ENCODE measurements at places on chromosomes 4 and X.

- DNase-seq, result no peak
Measured at GRCh38 chr4:159787901-159788300, 685.0 kb downstream of the RAPGEF2 start.

GRCh38 chrX:42732506-42732905 lies 45.5 kb downstream of the PPP1R2C start:
- DNase-seq, result no peak

- DNase-seq, result peak; percentile 38
Measured at GRCh38 chr4:73257234-73257633, 1.4 kb downstream of the ANKRD17 start.

- peak; percentile 67 for DNase-seq
Measured at GRCh38 chr4:23333946-23334878, 555.6 kb downstream of the PPARGC1A start.

- DNase-seq, result peak; percentile 66
Measured at GRCh38 chr4:61200187-61200915, at the start of gene ADGRL3. Gene ADGRL3, plus strand, starts transcription at chr4:61200326.

- DNase-seq, result no peak
Measured at GRCh38 chrX:149145845-149146285, 359.2 kb downstream of the IDS start.

- DNase-seq, result no peak
Measured at GRCh38 chr4:182620111-182620980, 296.8 kb downstream of the DCTD start.

DNA sequence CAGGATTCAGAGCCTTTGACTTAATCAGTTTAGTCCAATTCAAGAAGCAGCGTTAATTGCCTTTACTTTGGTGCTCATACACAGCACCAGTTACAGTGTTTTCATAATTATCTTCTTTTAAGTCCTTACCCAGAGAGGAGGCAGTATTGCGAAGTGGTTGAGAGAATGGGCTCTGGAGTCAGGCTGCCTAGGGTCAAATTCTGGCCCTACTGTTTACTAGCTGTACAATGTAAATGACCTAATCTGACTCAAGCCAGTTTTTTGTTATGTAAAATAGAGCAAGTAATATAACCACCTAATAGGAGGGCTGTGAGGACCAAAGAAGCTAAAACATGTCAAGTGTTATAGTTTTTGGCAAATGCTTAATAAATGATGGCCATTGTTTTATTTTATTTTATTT lies 27.6 kb downstream of the WDR44 start:
- DNase-seq, result peak; percentile 58

GRCh38 chrX:153426204-153426603 lies 14.9 kb downstream of the ZFP92 start:
- DNase-seq, result no peak

DNA sequence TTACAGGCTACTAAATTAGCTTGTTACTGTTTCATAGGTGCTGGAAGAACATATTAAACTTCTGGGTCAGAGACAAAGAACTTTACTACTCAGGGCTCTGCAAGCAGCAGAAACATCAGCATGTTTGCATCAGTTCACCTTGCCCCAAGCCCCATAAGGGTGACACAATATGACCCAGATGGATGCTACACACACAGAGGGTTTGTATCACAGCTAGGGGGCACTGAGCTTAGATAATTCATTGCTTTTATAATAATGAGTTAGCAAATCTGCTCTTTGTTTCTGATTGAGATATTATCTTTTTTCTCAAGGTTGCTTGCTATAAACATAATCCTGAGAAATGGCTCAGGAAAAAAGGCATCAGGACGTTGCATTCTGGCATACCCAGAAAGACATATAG lies 4.8 kb upstream of the SYNPO2 start:
- no peak for DNase-seq

- no peak for DNase-seq
Measured at GRCh38 chrX:14095702-14096101, 66.0 kb upstream of the GEMIN8 start.

GRCh38 chr4:5611750-5612149 lies 96.6 kb downstream of the EVC2 start:
- no peak for DNase-seq

DNA sequence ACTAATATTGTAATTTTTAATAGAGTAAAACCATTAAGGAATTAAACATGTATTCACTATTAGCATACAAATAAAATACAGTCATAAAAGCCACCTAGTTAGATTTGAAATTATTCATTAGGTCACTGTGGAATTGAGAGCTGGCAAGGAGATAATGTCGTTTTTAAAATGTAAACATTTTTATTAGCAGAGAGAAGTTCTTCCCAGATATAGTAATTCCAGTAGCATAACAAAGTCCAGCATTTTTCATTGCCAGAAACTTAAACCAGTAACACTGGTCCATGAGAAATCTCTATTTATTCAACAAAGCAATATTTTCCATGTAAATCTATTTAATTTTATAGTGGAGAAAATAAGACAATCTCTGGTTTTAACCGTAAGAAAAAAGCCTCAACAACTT lies 17.5 kb downstream of the ENOX2 start:
- no peak for DNase-seq

GRCh38 chrX:97482666-97483300 lies 599.1 kb downstream of the RPA4 start:
- no peak for DNase-seq

- no peak for DNase-seq
Measured at GRCh38 chrX:124028182-124028581, 66.7 kb downstream of the STAG2 start.

GRCh38 chrX:137278825-137279224 lies 245.0 kb upstream of the GPR101 start:
- peak; percentile 13 for DNase-seq

- no peak for DNase-seq
Measured at GRCh38 chr4:51906167-51906958, 63.4 kb downstream of the DCUN1D4 start.

- no peak for DNase-seq
Measured at GRCh38 chrX:3940000-3940610, 226.7 kb upstream of the PRKX start.

DNA sequence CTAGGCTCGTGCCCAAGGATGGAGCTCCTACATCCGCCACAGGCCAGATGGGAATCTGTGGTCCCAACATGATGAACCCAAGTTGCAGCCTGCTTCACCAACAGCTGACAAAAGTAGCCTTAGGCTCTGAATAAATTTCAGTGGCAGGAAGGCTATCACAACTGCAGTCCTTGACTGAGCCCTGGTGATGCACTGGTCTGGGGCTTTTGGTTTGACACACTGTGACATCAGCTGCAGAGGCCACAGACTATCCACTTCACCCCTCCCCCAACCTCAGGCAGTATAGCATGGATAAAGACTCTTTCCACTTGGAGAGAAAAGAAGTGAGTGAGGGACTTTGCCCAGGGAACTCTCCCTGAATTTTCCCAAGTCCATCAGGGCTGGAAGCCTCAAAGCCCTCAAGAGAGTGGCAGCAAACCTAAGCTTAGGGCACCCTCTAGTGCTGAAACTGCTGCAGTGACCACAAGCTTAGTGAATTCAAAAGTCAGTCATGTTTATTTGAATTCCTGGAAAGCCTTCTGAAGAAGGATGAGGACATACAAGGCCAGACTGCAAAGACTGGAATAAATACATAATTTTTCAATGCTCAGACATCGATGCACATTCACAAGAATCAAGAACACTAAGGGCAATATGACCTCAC lies 135.0 kb upstream of the TENT5D start:
- peak; percentile 39 for DNase-seq

DNA sequence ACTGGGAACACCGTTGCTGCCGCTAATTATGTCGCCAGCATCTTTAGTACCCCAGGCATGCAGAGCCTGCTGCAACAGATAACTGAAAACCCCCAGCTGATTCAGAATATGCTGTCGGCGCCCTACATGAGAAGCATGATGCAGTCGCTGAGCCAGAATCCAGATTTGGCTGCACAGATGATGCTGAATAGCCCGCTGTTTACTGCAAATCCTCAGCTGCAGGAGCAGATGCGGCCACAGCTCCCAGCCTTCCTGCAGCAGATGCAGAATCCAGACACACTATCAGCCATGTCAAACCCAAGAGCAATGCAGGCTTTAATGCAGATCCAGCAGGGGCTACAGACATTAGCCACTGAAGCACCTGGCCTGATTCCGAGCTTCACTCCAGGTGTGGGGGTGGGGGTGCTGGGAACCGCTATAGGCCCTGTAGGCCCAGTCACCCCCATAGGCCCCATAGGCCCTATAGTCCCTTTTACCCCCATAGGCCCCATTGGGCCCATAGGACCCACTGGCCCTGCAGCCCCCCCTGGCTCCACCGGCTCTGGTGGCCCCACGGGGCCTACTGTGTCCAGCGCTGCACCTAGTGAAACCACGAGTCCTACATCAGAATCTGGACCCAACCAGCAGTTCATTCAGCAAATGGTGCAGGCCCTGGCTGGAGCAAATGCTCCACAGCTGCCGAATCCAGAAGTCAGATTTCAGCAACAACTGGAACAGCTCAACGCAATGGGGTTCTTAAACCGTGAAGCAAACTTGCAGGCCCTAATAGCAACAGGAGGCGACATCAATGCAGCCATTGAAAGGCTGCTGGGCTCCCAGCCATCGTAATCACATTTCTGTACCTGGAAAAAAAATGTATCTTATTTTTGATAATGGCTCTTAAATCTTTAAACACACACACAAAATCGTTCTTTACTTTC lies 1.8 kb downstream of the UBQLN2 start:
- DNase-seq, result no peak

DNA sequence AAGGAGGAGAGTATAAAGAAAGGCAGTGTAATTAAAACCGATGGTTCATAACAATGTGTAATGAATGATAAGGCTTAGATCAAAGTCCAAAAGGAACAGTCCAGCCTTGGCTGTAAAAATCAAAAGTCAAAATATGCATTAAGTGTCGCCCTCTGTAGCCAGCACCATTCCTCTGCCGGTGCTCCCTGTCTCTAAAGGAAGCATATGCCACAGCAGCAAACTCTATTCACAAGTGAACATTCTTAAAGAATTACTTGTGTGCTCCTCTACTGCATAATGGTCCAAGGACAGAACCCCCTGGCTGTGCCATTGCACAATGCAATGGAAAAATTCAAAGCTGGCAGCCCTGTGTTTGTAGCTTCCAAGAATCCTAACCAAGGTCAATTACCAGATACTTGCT lies 16.3 kb upstream of the MBNL3 start:
- DNase-seq, result no peak

DNA sequence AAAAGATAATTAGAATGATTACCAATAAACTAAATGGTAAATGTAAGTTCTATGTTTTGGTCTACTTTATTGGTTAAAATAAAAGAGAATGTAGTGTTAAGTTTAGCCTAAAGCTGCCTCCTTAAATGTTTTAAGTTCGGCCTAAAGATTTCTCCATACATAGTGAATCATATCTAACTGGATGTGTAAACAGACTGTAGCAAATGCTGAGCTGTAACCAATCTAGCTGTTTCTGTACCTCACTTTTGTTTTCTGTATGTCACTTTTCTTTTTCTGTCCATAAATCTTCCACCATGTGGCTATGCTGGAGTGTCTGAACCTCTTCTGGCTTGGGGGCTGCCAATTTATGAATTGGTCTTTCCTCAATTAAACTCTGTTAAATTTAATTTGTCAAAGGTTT lies 121.2 kb downstream of the TBCK start:
- no peak for DNase-seq

DNA sequence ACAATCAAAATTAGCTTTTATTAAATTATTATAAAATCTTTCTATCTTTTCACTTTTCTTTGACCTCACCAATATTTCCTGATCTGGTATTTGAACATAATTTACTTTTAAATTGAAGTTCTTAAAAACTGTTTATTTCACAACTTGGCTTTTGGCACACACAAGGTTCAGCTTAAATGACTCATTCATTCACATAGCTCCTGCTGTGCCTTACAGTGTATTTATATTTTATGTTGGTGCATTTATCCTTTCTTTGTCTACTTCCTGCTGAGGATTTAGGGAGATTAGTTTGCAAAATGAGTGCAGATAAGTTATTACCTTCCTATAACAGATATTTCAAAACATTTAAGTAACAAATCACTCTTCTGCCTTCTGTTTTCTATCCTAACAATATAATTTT lies 430.6 kb downstream of the DTHD1 start:
- no peak for DNase-seq

DNA sequence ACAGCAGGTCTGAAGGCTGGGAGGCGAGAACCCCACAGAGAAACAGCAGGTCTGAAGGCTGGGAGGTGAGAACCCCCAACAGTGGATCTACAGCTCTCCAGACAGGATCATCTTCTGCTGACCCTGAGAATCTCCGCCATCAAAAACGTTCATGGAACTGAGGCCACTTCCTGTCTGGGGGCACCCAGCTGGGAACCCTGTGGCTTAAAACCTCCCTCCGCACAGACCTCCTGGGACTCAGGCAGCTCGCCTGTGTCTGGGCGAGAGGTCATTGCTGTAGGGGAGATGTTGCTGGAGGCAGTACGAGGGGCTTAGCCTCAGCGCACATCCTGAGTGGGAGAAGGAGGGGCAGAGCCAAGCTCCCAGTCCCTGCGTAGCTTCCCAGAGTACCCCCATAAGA lies 15.1 kb upstream of the CLDN24 start:
- no peak for DNase-seq

All from NCI-H1105 treated with DMSO at 0.1 percent for 48 hours (cell line).